Umbilical cord (tissue), 2 donors: ENCODE measurements at places on chromosomes 5 and 9.

DNA sequence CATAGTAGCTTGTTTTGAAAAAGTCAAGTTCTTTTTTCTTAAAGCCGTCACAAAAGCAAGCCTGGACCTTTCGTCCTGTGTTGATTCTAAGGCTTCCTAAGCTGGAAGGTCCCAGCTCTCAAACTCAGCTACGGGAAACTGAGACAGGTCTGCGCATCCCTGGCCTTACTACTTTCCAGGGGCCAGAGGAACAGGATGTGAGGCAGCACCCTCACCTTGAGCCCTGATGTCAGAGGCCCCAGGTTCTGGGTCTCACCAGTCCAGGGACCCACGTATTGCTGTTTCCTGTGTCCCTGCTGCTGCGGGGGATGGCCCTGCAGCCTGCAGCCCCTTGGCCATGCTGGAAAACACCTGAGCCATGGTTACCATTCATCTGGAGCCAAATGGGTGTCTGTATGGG is 123.9 kb downstream of the COL23A1 start:
- no peak for DNase-seq

- DNase-seq, result no peak
Observed at GRCh38 chr9:127102788-127103187, 19.6 kb downstream of the ANGPTL2 start.

- no peak for DNase-seq
Observed at GRCh38 chr9:96667363-96667728, 12.2 kb upstream of the PRXL2C start.

GRCh38 chr5:100900142-100900795 is 2.8 kb downstream of the ST8SIA4 start:
- peak; percentile 31 for DNase-seq

DNA sequence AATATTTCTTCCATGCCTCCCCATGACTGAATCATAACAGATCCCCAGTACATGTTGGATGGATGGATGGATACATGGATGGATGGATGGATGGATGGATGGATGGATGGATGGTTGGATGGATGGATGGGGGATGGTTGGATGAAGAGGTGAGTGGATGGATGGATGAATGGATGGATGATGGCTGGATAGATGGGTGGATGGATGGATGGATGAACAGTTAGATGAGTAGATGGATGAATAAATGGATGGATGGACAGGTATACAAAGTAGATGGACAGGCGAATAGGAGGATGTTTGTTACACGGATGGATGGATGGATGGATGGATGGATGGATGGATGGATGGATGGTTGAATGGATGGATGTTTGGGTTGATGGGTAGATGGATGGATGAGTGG is 120.0 kb upstream of the HAND1 start:
- DNase-seq, result no peak

- no peak for DNase-seq
Observed at GRCh38 chr9:81490605-81491331, 198.6 kb downstream of the TLE1 start.

DNA sequence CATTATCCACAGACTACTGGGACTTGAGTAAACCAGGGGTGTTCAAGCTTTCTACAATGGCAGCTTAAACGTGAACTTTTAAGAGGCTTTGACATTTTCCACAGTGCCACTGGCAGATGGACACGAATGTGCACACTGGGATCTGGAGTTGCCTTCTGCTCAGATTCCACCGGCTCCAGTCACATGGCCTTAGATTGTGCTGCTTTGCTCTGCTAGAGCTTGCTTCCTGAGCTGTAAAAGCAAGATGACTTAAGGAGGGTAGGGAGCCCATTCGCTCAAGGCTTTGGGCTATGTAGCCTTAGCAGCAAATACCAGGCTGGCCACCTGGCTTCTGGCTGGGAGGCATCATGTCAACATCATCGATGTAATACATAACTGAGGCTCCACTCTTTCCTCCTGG is 436.9 kb downstream of the MED10 start:
- DNase-seq, result no peak

DNA sequence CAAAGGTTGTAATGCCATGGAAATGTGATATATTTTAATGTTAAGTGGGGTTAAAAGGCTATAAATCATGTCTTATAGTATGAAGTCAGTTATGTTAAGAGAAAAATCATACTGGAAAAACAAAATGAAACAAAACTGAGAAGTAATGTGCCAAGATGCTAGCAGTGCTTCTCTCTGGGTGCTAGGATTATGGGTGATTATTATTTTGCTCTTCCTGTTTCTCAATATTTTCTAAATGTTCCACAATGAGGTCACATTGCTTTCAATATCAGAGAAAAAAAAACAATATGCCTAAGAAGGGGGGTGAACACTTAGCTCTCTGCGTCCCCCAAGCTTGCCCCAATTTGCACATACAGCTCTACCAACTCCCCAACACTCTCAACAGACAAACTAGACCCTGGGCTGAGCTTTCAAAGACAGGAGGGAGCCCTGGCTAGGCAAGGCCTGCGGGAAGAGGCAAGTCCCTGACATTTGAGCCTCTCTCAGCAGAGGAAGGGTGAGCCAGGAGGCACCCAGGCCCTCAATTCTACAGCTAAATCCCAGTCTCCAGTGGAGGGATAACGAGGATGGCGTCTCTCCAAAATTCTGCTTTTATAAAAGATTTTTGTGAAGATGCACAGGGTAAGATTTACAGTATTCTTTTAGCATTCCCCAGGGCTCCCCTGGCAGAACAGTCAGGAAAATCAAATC is 24.4 kb downstream of the WHRN start:
- peak; percentile 89 for DNase-seq

- DNase-seq, result no peak
Observed at GRCh38 chr5:168047043-168047668, 244.3 kb upstream of the WWC1 start.
